ENCODE measurements at places on chromosomes 7 and 10.

- DNase-seq, result no peak
These were observed 110.1 kb downstream of the CYTH3 start for GRCh38 chr7:6162331-6162620.

GRCh38 chr7:128215739-128216138, 25.3 kb upstream of the LEP start:
- DNase-seq, result no peak

DNA sequence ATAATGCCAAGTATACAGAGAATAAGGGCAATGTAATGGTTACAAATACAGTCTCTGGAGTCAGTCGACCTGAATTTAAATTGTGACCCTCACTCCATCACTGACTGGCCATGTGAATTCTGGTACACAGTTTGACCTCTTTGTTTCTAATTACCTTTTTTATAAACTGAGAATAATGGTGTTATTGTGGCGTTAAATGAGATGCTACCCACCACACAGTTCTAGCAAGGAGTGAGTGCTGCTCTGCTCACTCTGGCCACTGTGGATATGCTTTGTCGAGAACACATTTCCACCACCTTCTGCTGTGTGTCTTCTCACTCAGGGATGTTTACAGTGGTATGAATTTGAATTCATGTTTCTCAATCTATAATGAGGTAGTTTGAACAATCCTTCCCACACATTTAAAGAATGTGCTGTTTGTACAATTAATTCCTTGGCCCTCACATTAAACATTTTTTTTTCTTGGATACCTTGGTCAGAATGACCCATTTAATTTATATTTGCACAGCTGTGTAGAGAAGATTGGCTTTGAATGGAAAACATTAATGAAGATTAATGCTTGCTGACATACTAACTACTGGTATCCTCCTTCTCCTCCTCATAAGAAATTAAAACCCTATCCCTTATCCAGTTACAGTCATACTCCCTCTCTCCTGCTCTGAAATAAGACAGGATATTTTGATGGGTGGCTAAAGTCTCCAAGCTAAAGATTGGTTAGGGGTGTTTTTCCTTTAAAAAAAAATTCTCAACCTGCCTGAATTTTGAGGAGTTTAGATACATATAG, 42.4 kb downstream of the PLCE1 start:
- DNase-seq, result no peak

DNA sequence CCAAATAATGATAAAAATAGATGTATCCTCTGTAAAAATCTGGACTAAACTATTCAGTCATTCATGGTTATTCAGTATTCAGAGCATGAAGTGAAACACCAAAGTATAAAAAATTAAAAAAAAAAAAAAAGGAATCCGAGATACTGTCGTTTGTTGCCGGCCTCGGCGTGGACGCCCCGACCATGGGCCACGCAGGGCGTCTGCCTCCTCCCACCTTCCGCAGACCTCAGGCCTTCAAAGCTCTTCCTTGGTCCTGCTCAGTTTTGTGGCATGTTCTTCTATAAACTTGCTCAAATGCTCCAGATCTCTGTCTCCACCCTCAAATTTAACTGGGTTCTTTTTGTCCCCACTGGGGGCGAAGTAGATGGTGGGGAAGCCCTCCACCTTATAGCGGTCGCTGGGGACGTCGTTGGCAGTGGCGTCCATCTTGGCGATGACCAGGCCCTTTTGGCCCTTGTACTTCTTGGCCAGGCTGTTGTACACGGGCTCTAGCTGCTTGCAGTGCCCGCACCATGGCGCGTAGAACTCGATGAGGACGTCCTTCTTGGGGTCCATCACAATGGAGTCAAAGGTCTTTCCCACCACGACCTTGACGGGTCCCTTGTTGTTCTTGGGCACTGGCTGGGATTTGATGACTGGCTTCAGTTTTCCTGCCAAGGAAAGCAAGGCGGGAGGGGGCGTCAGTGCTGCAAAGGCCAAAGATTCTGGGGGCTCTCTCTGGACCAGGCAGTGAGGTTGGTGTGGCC, 24.6 kb downstream of the PDIA4 start:
- no peak for DNase-seq

GRCh38 chr7:148763622-148764021, 64.9 kb downstream of the CUL1 start:
- DNase-seq, result no peak

DNA sequence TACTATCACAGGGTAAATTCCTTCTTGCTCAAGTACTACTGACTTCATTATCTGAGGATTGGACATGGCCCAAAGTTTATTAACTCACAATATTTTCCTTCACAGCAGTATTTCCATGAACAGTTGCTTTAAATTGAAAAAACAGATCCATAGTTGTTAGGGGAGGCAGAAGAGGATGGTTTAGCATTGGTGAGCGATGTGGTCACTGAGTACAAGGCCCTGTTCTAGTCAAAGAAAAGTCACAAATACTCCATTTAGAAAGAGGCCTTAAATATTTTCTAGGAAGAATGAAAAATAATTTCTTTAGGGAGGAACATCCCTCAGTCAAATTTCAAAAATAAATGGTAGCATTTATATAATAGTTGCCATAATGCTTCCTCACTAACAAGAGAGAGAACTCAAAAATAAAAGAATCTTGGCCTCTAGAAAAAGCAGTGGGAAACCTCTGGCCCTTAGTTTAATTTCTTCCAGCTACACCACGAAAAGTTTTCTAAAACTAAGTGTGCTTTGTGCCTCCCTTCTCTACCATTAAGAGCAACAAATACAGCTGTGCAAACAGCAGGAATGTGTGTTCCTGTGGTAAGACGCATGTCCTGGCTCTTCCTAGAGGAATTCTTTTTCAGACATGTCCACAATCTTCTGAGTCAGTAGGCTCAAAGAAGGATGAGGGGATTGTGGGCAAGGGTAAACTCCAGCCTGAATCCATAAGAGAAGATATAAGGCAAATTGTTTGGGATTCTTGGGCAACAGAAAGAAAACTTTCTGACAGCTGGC, 105.7 kb downstream of the HOXA1 start:
- no peak for DNase-seq

GRCh38 chr10:1774796-1775195, 37.5 kb upstream of the ADARB2 start:
- DNase-seq, result no peak

- no peak for DNase-seq
These were observed 737.4 kb downstream of the TNS3 start for GRCh38 chr7:46844486-46844885.

- no peak for DNase-seq
These were observed 26.3 kb upstream of the CAPZA2 start for GRCh38 chr7:116836048-116836447.

- DNase-seq, result no peak
These were observed 462.8 kb downstream of the GALNT17 start for GRCh38 chr7:71594736-71595135.

GRCh38 chr7:43619213-43620012, 36.5 kb downstream of the STK17A start:
- no peak for DNase-seq

- no peak for DNase-seq
These were observed 179.9 kb downstream of the PTPRN2 start for GRCh38 chr7:158407581-158408317.

GRCh38 chr10:23359692-23360380, 15.2 kb upstream of the C10orf67 start:
- no peak for DNase-seq

- no peak for DNase-seq
These were observed 223.9 kb downstream of the C7orf25 start for GRCh38 chr7:42688056-42688371.

GRCh38 chr7:4279216-4279615, 402.9 kb upstream of the FOXK1 start:
- DNase-seq, result no peak

- DNase-seq, result no peak
These were observed 2.2 kb downstream of the FZD8 start for GRCh38 chr10:35639728-35640401.

DNA sequence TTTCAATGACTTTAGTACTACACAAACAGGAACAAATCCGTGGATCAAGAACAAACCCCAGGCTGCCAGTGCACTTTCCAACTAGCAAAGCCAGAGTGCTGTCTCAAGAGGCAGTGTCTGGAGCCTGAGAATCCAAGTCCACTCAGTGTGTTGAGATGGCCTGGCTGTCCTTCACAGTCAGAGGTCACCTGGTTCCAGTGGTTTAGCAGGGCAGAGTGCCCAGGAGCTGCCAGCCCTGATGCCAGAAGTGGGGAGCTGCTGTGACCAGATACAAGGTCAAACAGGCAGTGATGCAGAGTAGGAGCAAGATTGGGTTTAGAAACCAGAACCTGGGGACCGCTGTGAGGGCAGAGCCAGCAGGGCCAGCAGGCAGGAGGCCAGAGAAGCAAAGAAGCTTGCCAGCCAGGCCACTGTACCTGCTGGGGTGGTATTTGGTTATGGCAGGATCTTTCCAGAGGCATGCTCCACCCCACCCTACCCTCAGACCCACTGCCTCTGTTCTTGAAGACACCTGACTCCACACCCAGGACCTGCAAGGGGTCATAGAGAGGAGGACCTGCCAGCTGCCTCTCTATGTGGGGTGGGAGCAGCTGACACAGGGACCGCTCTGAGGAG, 35.6 kb upstream of the C10orf90 start:
- no peak for DNase-seq

DNA sequence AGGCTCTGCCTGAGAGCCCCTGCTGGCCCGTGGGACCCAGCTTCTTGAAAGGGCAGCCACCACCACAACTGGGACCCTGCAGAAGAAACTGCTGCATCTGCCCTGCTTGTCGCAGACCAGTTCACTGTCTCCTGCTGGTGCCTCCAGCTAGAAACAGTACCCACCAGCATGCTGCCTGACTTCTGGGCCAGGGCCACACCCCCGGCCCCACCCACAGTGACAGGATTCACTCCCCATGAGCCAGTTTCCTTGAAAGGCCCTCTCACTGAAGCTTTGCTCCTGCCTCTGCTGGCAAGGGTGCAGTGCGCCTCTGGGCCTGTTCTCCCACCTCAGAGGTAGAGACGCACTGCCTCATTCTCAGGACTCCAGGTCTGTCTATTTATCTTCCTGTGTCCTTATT, 32.4 kb downstream of the ANXA11 start:
- no peak for DNase-seq

GRCh38 chr10:101230183-101230917, 1.1 kb upstream of the LBX1 start:
- no peak for DNase-seq

- no peak for DNase-seq
These were observed 6.6 kb downstream of the BBIP1 start for GRCh38 chr10:110912374-110912773.

GRCh38 chr7:92699966-92700514, 109.8 kb upstream of the FAM133B start:
- DNase-seq, result no peak

GRCh38 chr7:72316148-72316547, 96.0 kb downstream of the CALN1 start:
- no peak for DNase-seq

DNA sequence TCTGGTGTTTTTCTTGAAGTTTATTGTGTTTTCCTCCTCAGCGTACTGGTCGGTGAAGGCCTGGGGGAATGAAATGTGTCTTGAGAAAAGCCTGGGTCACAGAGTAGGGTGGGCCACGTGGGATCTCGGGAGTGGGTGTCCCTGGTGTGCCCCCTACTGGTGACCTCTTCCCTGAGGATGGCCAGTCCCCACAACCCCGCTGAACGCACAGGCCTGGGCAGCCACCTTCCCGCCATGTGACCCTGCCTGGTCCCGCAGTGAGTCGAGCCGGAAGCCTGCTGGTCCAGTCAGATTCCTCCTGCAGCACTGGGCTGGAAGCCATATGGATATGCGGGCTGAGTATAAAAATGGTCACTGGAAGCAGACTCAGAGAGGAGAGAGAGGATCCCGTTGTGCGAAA, 52.9 kb upstream of the GNA12 start:
- no peak for DNase-seq

DNA sequence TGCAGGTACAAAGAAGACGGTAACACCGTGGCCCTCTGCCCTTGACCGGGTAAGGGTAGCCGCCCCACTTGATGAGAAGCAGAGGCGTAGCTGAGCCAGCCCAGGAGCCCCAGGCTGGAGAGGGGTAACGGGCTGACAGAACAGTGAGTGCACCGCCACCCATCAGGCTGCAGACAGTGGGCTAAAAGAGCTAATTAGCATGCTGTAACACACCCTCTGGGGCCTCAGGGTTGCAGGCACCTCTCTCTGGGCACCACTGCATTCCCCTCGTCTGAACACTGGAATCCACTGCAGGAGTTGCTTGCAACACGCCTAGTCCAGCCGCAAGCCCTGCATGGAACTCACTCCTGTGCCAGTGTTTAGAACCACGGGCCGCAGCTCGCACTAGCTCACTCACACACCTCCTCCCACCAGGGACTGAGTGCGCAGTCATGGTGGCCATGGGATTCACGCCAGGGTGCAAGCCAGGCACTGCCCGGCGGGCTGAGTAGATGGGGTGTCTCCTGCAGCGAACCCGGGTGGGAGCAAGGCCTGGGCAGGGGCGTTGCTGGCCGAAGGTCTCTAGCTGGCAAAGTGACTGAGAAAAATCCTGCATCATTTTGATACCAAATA, 36.1 kb downstream of the AGMO start:
- DNase-seq, result no peak
